Activated CD4-positive, alpha-beta T cell treated with anti-CD3 and anti-CD28 coated beads, Interleukin-2, Interleukin-6, amounts not matched to agents 100 ng/mL and 50 ng/mL, durations not matched to agents 16 hours and 8 hours (primary cell): ENCODE measurements at places on chromosomes 7 and 10.

GRCh38 chr7:43592326-43592725 is 9.4 kb downstream of the STK17A start:
- DNase-seq = no peak

DNA sequence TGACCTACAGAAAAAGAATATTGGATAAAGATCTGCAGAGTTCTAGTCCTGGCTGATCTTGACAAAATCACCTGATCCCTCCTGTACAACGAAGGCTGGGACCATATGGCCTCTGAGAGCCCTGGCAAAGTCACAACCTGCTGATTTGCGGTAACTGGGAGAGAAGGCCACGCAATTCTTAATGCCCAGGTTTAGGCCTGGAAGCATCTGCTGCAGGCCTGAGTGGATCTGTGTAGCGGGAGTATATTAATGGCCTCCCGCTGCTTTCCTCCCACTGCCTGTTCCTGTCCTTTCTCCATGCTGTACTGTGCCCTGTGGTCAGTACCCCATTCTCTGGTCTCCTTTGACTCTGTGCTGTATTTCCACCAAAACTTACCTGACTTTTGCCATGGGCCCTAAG is 24.2 kb downstream of the AKR1B1 start:
- no peak for DNase-seq

DNA sequence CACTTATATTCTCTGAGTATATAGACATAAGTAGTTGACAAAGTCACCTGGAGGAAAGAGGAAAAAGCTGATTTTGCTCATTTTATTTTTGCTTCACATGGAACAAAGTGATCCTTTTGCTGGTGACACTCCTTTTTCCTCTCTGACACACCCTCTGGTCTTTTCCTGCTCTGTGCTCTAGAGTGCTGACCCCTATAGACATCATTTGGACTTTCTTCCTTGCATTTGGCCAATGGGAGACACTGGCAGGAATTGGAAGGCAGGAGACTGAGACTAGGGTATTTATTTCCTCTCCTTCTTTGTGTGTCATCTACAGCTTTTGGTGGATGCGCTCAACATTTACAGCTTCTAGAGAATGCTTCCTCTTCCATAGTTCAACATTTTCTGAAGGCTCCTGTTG is 1078.1 kb downstream of the SORCS1 start:
- no peak for DNase-seq

DNA sequence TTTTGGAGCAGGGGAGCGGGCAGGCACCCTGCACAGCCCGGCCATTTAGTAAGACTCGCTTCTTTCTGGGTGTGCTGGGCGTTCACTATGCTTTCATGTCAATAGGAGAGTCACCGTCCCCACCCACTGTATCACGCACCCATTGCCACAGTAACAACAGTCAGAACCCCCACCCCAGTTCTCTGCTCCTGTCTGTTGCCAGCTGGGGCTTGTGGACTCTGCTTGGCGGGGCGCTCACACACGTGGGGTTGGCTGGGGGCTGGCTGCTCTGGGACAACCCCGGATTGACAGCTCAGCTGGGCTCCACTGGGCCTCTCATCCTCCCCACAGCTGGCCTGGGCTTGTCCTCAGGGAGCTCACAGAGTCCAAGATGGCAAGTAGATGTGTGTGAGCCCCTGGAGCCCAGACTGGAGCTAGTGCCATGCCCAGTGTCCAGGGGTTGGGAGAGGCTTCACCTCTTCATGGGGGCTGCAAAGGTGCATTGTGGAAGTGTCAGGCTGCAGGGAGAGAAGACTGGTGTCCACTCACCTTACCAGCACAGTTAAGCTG is 59.6 kb downstream of the GLRX3 start:
- DNase-seq = no peak

GRCh38 chr7:48052748-48053147 is 17.4 kb downstream of the C7orf57 start:
- DNase-seq = peak; percentile 20

GRCh38 chr10:68086011-68086410 is 10.9 kb upstream of the HERC4 start:
- DNase-seq = no peak

GRCh38 chr10:121891103-121891502 is 36.7 kb downstream of the ATE1 start:
- DNase-seq = no peak

DNA sequence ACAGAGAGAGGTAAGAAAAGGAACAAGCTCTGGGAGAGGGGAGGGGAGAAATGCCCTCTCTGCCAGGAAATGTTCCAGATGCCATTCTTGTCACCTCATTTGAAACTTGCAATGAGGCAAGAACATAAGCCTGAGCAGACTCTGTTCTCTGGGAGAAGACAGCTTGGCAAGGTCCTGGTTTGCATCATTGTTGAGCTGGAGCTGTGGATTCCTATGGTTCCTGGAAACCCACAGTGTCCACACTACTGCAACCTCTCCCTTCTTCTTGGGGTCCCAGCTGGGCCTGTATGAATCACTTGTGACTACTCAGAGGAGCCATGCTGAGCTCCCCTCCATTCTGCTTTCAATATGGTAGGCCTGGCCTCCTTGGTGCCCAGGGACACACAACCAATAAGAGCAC is 60.8 kb upstream of the HECTD2 start:
- DNase-seq = no peak

DNA sequence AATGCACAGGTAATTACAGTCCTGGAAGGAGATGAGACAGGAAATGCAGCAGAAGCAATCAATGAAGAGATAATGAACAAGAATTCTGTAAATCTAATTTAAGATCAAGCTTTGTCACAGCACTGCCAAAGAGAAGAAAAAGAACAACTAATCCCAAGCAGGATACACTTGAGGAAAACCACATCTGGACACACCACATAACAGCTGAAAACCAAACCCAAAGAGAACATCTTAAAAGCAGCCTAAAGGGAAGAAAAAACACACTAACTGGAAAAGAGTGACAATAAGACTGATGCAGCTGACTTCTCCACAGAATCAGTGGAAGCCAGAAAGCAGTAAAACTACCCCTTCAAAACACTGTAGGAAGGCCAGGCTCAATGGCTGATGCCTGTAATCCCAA is 10.2 kb downstream of the CYTH3 start:
- DNase-seq = no peak
